ENCODE measurements at places on chromosomes 7 and 10.
A peak's percentile ranks its signal among the peaks of the same experiment; 100 is the strongest.

DNA sequence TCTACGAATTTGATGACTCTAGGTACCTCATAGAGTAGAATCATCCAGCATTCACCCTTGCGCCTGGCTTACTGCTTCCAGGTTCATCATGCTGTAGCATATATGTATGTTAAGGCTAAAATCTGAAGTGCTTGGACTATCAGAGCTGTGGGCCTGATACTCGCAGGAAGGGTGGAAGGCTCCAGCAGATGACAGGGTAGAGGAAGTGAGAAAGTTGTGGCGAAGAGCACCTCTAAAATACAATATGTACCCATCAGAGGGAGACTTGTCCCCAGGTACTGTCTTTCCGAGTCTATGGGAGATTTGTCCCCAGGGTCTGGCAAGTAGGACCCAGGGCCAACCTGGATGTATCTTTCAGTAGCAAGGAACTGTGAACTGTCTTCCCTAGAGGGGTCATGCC, 48.1 kb upstream of the PLEKHA1 start:
- DNase-seq, result no peak

DNA sequence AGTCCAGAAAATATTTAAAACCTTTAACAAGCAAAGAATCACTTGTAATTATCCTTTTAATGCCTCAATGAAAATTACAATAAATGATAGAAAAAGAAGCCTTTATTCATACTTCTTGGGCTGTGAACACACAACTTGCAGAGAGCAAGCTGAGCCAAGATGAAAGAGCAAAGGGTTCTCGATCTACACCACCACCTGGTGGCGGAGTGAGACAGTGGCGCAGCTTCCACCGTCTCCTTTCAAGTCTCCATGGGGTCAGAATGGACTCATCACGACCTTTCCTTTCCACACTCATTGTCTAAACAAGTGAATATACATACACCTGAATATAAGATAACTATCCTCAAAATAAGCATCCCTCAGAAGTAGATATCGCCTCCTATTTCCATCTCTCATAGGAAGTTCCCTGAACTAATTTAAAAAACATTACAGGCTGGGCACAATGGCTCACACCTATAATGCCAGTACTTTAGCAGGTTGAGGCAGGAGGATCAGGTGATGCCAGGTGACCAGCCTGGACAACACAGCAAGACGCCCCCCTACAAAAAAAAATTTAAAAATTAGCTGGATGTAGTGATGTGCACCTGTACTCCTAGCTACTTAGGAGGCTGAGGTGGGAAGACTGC, 40.7 kb downstream of the ATE1 start:
- DNase-seq, result peak; percentile 66

GRCh38 chr10:61318429-61318828, 134.8 kb downstream of the TMEM26 start:
- DNase-seq, result no peak

DNA sequence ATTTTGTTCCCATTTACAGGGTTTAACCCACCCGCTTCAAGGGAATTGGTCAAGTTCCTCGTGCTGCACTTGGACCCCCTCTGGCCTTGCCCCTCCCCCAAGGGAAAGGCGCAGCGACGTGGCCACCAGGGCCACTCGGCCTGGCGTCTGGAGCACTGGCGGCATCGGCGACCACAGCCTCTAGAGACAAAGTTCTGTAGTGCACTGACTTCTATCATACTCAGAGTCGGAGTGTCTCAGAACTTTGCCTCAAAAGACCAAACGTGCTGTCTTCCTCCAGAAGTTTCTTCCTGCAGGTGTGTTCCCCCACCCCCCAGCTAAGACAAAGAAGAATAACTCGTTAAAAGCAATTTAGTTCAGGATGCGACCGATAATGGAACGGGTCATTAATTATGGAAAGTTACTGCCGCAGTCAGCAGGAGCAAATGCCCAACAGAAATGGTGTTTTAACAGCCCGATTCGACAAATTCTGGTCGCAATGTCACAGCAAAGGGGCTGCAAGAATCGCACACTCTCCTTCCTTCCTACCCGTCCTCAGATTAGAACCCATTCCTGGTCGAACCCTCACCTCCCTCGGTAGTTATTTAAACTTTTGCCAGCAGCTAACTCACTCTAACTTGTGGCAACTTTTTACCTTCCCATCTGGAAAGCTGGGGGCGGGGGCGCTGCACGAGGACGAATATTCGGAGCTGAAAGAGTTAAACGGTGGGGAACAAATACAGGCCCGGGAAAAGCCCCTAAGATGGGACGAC, 202.1 kb upstream of the NFE2L3 start:
- no peak for DNase-seq

DNA sequence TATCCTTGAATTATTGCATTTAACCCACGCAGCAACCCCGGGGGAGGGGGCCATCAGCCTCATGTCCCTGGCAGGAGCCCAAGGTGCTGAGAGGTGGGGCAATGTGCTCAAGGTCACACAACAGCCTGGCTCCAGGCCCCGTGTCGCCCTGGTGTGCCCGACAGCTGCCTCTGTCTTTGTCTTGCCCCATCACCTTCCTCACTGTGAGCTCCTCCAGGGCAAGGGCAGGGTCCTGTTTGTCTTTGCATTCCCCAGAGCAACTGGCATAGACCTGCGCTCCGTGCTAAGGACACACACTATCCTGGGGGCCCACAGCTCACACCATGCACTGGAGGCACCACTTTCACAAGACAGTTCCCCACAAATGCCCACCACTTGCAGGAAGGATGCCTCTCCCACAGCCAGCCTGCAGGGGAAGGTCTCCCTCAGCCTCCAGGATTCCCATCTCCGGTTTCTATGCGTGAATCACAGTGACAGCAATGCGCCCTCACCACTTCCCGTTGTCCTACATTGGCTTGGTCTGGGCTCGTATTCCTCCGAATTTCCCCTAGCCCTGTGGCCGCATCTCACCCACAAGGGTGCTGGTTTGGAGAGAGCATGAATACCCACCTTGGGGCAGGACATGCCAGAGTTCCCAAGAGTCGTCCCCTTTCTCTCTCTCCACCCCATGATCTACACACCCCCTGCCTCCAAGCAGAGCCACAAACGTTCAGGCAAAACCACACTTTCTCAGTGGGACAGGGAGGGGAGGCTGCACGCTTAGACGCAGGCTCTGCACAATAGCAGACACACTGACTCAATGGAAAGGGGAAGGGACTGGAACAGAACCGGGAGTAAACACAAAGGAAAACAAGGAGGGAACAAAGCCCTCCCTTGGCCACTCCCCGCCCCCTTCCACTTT, 10.3 kb downstream of the ITPRIP start:
- DNase-seq, result peak; percentile 93

DNA sequence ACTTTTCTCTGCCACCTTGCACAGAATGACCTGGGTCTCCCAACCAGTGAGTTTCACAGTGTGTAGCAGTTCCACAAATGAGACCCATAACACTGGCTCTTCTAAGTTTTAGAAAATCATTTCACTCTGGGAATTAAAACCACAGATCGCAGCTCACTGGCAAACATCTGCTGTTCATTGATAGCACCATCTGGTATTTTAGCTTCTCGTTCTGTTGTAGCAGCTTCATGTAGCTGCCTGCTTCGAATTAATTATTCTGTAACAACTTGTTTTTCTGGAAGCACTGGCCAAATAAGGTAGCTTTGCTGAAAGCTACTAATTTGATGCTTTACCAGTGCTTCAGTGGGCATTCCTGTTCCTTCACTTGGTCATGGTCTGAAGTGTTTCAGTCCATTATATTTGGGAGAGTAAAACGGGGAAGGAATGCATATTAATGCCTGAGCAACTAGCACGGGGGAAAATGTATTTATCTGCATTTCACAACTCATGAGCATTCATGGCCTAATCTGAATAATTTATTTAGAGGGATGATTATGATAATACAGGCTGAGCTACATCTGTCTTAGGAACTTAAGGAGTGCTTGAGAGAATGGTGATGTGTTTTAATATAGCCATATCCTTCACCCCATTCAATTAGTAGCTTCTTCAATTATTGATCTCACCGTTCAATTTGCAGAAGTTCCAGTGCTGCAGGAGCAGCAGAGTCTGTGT, 447.4 kb downstream of the XPNPEP1 start:
- no peak for DNase-seq

GRCh38 chr10:72340510-72341261, 14.0 kb downstream of the DNAJB12 start:
- peak; percentile 61 for DNase-seq

- DNase-seq, result no peak
Observed at GRCh38 chr7:45013465-45013967, 13.5 kb downstream of the CCM2 start.

DNA sequence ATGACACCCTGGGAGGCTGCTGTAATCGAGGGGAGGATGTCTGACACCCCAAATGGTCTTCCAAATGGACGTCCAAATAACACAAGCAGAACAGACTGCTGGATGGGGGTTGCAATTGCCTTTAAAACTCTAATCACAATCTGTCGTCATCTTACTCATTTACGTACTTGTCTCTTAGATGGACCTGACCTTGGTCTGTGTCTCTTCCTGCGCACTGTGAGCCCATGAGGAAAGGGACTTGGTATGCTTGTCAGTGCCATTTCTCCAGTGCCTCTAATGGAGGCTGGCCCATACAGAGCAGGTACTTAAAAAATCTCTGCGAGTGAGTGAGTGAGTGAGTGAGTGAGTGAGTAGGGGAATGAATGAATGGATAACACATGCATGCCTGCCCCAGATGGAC, 93.3 kb downstream of the DLG5 start:
- no peak for DNase-seq
